ENCODE measurements at places on chromosomes 2 and 18. TPM values are rescaled to one million over a fixed set of nuclear protein-coding genes. Genes with fewer than 3 reads are reported as not detected.

The ASXL3 gene
- 0.16 TPM for polyA plus RNA-seq

The ERICH2 gene
- polyA plus RNA-seq, result not detected

The RAD51AP2 gene
- polyA plus RNA-seq, result not detected

- no peak for DNase-seq
These were observed 4.0 kb downstream of the SNTG2 start for GRCh38 chr2:954687-955000.

GRCh38 chr18:1680108-1680507 lies 775.4 kb downstream of the ADCYAP1 start:
- no peak for DNase-seq

GRCh38 chr18:23956483-23956882 lies 58.1 kb upstream of the TTC39C start:
- DNase-seq, result no peak

- no peak for DNase-seq
These were observed 139.5 kb upstream of the SETBP1 start for GRCh38 chr18:44541159-44541558.

DNA sequence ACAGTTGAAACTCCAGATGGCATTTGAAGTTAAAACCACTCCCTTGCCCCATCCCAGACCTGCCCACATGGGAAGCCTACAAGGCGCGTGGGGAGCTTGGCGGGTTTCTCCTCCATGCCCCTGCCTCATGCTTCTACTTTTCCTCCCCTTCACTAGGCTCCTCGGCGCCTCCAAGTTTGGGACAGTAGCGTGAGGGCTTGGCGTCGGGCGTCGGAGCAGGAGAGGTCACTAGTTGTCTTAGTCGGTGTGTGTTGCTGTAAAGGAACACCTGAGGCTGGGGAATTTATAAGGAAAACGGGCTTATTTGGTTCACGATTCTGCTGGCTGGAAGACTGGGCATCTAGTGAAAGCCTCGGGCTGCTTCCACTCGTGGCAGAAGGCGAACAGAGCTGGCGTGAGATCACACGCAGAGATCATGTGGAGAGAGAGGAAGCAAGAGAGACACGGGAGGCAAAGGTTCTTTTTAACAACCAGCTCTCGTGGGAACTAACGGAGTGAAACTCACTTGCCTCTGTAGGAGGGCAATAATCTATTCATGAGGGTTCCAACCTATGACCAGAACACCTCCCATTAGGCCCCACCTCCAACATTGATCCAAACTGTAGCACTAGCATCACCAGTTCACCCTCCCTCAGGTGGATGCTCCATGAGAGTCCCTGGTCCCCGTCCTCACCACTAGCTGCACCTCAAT lies 25.3 kb downstream of the ITM2C start:
- DNase-seq, result no peak

DNA sequence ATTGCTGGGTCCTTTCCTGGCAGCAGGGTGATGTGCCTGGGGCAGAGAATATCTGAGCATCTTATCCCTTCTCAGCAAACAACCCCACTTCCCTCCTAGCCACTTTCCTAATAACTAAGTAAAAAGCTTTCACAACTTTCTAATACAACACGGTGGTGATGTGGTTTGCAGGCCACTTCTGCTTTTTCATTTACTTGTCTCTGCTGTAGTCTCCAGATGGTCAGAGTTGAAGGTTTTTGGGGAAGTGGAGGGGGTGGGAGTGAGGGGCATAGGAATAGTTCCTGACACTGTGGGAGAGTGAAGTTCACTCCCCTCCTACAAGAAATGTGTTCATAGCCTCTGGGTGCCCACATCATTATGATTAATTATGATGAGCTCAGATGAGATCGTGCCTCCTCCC lies 11.6 kb downstream of the OXER1 start:
- DNase-seq, result no peak

DNA sequence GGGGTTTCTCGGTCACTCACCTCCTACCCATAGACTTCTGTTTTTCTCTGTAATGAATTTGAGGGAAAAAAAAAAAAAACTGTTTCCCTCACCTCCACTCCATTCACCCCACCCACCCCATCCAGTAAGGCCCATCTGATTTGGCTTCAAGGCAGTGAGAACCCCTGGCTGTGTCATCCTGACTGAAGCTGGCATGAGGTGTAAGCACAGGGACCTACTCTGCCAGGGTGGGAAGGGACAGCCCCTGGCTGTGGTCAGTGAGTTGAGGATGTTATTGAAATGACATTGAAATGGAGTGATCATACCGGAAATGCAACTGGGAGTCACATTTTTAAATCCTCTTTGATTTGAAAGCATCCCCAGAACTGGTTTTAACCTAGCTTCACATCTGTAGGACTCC lies 19.1 kb upstream of the BCL2L11 start:
- no peak for DNase-seq

DNA sequence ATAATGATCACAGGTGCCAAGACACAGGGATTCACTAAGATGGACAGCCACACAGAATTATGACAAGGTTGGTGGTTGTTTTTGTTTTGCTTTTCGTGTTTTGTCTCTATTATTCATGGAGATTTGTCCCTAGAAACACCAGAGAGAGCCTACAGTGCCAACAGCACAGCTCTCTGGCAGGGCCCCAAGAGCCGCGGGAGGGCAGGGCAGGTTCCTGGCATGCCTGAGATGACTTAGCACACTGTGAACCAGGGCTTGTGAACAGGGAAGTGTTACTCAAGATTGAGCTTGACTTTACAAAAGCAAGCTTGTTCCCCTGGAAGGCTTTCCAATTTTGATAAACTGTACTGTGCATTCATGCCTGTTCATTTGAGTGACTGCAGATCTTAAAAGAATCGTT lies 437.4 kb upstream of the SALL3 start:
- DNase-seq, result no peak

DNA sequence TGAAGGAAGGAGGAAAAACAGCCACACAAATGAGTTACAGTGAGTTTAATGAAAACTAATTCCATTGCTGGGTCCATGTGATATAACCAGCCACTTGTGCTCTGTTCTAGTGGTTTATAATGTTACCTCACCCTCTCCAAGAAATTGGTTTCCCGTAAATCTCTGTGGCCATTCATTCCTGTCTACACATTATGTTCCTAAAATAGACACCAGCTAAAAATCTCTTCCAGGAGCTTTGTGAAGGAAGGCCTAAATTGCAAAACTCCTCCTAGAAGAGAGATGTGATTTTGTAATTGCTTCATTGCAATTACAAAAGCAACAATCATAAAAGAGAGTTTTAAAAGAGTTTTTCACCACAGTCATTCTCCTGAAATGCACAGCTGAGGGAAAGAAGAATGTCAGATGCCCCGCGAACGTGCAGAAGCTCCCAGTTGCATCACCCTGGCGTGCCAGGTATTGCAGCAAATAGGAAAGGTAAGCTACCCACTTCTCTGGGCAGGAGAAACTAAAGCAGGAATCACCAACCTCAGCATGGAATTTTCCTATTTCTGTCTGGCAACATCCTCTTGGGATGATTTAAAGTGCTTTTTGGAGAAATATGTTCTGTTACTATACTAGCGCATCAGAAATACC lies 1.7 kb downstream of the SCN1A start:
- no peak for DNase-seq

Measured in AG04450 (cell line).